ENCODE measurements at places on chromosomes 2 and 18.

DNA sequence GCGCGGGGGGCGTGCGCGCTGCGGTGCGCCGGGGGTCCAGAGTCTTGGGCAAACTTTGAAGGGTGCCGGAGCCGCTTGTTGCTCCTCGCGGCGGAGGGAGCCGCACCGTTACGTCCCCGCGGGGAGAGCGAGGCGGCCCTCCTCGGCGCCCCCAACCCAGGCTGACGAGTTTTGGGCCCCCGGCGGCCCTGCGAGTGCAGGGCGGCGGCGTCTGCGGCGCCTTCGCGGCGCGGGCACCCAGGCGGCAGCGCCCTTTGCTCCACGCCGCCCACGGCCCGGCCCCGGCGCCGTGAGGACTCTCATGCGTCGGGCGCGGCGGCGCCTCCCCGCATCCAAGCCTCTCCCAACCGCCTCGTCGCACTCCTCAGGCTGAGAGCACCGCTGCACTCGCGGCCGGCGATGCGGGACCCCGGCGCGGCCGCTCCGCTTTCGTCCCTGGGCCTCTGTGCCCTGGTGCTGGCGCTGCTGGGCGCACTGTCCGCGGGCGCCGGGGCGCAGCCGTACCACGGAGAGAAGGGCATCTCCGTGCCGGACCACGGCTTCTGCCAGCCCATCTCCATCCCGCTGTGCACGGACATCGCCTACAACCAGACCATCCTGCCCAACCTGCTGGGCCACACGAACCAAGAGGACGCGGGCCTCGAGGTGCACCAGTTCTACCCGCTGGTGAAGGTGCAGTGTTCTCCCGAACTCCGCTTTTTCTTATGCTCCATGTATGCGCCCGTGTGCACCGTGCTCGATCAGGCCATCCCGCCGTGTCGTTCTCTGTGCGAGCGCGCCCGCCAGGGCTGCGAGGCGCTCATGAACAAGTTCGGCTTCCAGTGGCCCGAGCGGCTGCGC, 814 bp downstream of the FZD7 start:
- DNase-seq = no peak

DNA sequence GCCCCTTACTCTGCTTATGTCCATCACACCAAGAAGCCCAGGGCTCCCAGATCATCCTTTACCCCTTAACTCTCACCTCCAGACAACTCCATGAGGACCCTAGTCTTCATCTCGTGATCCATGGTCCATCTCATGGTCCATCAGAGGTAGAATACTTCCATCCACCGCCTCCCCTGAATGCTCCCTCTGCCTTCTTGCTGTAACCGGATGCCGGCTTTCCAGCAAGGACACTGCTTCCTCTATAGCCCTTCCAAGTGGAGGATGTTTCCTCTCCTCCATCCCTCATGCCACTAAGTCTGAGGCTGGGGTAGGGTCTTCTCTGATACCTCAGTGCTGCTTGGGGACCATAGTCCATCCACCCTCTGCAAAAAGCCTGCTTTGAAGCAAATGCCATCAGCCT, 118.6 kb upstream of the SIX2 start:
- no peak for DNase-seq

GRCh38 chr2:152176113-152176714, 651 bp upstream of the STAM2 start:
- DNase-seq = no peak

DNA sequence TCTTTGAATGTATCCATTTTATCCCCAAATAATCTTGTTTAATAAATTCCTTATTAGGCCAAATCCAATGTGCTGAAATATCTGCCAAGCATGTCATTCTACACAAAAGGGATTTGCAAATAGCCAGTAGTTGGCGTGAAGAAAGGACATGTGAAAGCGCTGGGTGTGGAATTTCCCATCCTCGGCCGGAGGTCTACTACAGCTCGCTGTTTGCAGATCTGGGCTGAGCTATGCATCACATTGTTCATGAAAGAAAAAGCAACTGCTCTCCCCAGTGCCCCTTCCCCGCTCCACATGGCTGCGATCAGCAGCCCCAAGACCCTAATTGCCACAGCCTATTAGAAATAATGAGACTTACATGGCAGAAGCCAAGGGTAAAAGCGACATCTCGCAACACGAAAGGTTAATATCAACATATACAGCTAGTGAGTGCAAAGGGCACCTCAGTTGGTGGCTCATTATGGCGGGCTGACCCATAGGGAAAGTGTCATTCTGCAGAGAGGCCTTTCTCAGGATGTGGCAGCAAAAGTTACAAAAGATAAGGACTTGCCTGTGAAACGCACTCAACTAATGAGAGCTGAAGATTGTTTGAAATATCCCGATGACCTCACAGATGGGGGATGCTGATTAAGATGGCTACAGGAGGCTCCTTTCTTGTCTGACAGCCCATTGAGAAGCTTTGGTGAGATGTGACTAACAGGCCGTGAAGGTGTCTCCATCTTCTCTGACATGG, 126.9 kb upstream of the CYP1B1 start:
- no peak for DNase-seq

DNA sequence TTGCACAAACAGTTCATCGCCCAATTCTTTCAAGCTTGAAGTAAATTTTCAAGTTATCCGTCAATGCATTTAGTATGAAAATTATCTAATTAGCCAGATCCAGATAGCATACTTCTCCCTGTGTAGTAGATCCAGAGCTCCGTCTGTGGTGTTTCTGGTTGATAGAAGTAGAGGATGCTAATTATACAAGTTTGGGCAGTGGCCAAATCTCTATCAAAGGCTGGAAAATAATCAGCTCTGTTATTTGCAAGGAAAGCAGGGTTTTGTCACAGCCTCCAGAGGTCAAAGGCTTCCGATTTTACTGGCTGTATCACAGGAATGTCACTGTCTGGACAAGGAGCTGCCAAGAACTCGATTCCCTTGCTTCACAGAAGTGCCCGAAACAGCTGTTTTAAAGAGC, 28.6 kb downstream of the LRRC30 start:
- DNase-seq = no peak

- DNase-seq = no peak
Observed at GRCh38 chr18:76715012-76715610, 107.2 kb upstream of the ZNF236 start.

DNA sequence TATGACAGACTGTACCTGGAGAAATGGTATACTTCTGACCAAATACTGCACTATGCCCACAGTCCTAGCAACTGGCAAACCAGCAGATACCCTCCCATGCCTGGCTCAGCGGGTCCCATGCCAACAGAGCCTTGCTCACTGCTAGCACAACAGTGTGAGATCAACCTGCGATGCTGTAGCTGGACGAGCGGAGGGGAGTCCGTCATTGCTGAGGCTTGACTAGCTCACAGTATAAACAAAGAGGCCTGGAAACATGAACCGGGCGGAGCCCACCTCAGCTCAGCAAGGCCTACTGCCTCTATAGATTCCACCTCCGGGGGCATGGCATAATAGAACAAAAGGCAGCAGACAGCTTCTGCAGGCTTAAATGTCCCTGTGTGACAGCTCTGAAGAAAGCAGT, 93.2 kb upstream of the CAB39 start:
- no peak for DNase-seq

- DNase-seq = no peak
Observed at GRCh38 chr18:24949908-24950307, 402.1 kb downstream of the ZNF521 start.

DNA sequence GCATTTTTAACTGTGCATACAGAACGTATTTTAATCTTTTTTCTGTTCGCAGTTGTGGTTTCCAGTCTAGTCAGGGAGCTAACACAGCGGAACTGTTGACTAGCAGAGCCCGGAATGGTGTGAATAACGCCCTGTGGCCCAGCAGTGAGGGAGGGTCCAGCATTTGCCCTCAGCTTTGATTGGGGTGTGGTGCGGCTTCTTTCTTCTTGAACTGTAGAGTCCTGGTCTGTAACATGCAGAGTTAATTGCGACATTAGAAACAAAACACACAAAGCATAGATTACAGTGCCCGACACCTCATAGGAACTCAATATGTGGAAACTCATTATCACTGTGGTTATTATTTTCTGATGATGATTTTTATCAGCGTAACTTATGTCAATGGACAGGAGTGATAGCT, 253.6 kb downstream of the SOX11 start:
- DNase-seq = no peak

- no peak for DNase-seq
Observed at GRCh38 chr2:1623906-1624445, 120.3 kb downstream of the PXDN start.

GRCh38 chr18:5073026-5073944, 123.8 kb downstream of the AKAIN1 start:
- peak; percentile 36 for DNase-seq

DNA sequence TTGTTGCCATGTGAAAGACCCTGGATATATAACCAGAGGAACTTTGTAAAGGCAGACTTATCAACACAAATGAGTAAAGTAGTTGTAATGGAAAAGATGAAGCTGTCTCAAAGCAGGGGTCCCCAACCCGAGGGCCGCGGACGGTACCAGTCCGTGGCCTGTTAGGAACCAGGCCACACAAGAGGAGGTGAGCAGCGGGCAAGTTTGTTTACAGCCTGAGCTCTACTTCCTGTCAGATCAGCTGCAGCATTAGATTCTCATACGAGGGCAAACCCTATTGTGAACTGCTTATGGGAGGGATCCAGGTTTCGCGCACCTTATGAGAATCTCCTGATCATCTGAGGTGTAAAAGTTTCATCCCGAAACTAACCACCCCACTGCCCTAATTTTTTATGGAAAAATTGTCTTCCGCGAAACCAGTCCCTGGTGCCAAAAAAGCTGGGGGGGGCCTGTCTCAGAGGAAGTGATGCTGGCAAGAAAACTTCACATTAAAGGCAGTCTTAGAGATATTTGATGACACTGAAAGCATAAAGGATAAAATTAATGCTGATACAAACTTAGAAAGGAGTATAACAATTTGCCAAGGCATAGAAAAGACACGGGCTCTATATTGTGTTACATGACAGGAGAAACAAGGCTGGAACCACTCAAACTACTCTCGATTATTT, 57.5 kb upstream of the MSTN start:
- DNase-seq = no peak

DNA sequence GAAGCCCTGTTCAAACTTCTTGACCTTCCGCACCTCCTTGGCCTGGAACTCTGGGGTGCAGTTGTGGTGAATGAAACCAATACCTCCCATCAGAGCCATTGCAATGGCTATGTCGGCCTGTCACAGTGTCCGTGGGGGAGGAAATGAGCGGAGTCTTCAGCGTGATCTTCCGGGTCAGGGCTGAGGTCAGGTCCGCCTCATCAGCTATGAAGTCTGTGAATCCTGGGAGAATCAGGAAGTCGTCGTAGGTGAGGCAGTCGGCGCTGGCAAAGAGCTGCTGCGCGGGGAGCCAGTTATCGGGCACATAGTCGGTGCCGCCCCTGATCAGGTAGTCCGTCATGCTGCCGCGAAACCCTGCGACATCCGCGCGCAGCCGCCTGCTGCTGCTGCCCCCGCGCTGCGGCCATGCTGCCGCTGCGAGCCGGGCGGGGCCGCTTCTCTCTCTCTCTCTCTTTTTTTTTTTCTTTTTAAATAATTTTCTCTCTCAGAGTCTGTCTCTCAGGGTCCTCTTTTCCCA, 154.1 kb upstream of the ZSWIM2 start:
- DNase-seq = no peak

GRCh38 chr18:10687161-10687925, 161.5 kb downstream of the NAPG start:
- DNase-seq = no peak

- DNase-seq = no peak
Observed at GRCh38 chr2:139281124-139281523, 500.9 kb upstream of the NXPH2 start.

DNA sequence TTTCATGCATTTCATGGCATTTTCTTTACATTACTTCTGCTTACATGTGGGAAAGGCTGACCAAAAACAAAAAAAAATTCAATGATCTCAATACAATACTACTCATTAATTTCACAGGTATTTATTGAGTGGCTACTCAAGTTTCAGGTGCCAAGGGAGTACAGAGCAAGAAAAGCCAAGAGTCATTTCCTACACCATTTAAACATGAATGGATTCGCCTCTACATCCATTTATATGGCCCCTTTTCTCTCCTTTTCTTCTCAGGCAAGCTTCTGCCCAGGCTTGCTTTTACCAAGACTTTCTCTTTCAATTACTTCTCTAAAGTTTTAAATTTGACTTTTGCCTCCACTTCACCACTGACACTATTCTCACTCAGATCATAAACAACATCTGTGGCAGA, 1603.1 kb upstream of the CELF4 start:
- no peak for DNase-seq

GRCh38 chr2:175152242-175152641, 15.8 kb downstream of the ATF2 start:
- no peak for DNase-seq

GRCh38 chr2:236848501-236848900, 237.2 kb upstream of the COPS8 start:
- no peak for DNase-seq

DNA sequence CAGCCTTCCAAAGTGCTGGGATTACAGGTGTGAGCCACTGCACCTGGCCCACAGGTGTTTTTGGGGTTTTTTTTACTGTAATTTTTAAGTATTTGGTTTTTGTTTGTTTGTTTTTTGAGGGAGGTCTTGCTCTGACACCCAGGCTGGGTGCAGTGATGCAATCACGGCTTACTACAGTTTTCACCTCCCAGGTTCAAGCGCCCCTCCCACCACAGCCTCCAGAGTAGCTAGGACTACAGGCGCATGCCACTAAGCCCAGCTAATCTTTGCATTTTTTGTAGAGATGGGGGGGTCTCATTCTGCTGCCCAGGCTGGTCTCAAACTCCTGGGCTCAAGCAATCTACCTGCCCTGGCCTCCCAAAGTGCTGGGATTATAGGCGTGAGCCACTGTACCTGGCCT, 7.3 kb upstream of the SLC11A1 start:
- DNase-seq = no peak

DNA sequence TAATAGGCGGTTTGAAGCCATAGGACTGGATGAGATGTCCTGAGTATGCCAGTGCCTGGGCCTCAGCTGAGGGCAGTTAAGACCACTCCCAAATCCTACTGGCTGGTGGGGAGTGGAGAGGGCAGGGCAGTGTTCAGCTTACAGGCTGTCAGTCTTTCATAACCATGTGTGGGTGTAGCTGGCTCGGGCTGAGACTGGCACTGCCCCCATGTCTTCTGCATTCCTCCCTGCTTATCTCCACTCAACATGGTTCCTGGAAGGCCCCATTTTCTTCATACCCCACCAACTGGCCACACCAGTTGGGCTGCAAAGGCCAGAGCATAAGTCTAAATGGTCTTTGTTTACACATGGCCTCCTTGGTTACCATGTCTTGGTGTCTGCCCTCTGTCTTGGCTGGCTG, 17.2 kb upstream of the IL37 start:
- no peak for DNase-seq

- no peak for DNase-seq
Observed at GRCh38 chr2:37609782-37610181, 61.7 kb downstream of the CDC42EP3 start.

Data from kidney capillary endothelial cell (primary cell).